ENCODE measurements at places on chromosomes 4 and X. TPM values are rescaled to one million over a fixed set of nuclear protein-coding genes. Genes with fewer than 3 reads are reported as not detected.

GCNA gene
- polyA plus RNA-seq, result 11.0 TPM

MBTPS2 gene
- 11.5 TPM for polyA plus RNA-seq

TSPAN7 gene
- polyA plus RNA-seq, result 180 TPM

AFF2 gene
- polyA plus RNA-seq, result 18.6 TPM

RHOH gene
- polyA plus RNA-seq, result not detected

FMR1NB gene
- polyA plus RNA-seq, result not detected

PCSK1N gene
- 243 TPM for polyA plus RNA-seq

Data from neural cell (in vitro differentiated cells).